ENCODE measurements at places on chromosomes 3 and 15. TPM values are rescaled to one million over a fixed set of nuclear protein-coding genes. Genes with fewer than 3 reads are reported as not detected.

DNA sequence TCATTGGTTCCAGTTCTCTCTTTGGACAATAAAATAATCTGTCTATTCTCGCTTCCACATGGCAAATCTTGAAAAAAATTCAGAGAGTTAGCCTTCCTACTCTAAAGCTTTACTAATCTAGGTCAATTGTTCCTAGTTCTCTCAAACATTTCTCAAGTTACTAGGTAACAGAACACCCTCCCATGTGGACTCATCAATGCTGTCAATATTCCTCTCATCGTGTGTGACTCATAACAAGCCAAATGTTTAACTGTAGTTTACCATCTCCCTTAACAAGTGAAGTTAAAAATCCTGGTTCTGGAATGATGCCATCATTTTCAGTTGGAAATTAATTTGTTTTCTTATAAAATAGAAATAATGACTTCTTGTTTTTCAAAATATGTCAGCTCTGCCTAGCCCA, 438.6 kb downstream of the ROBO1 start:
- DNase-seq: no peak

CLDN11 gene
- 0.42 TPM for polyA plus RNA-seq

DNA sequence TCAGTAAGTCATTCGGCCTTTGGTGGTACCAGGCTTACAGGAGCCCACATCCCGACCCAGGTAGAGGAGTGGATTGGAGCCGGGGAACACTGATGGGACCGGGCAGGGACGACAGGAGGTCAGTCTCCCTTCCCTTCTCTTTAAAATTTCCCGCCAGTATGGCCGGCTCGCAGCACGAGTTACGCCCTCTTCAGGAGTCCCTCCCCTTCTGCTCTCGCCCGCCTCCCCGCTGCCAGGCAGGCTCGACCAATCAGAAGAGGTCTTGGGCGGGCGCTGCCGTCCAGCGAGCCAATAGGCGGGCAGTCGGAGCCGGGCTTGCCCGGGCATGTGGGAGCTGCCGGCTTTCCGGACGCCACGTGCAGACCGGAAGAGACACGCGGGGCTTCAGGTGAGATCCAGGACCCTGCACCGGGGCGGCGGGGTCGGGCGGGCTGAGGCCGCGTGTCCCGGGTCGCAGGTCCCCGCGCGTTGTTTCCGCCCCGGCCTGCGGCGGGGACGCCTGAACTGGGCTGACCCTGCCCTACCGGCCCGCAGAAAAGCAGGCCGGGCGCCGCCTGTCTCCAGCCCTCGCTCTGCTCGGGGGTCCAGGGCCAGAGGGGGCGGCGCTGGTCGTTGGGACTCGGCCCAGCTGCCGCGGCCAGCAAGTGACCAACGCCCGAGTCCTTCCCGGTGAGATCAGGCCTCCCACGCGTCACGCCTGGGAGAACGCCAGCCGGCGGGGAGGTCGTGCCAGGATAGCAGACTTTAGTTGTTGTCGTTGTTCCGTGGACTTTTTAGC, at the start of gene AEN:
TSS of gene AEN (plus strand) at position 346 of the 778 bp plus-strand sequence. CDS start 4,870 bp downstream, outside the sequence.
- DNase-seq: peak; percentile 97

CCR2 gene
- not detected for polyA plus RNA-seq

MOBP gene
- polyA plus RNA-seq: not detected

LIPC gene
- polyA plus RNA-seq: 0.34 TPM

- no peak for DNase-seq
Observed at GRCh38 chr3:177035676-177036075, 161.6 kb downstream of the TBL1XR1 start.

GRCh38 chr3:14946739-14947099, 664 bp upstream of the NR2C2 start:
- peak; percentile 33 for DNase-seq

AMOTL2 gene
- polyA plus RNA-seq: 40.7 TPM

GRCh38 chr3:195896361-195897080, 11.8 kb downstream of the TNK2 start:
- DNase-seq: peak; percentile 44

DNA sequence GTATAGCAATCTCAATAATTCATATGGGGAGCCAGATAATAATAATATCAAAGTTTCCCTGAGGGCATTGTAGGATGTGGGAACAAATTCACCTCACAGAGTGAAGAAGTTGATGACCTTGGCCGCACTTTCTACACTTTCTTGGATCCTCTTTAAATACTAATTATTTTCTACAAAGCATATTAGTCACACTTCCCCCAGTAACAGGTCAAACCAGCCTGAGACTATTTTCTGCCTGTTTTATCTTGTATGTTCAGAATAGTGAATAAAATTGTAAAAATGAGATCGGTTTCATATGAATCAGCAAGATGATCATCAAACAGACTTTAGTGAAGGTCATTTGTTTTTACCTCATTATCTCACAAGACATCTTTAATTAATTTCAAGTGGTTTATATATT, 2.3 kb upstream of the OR5K3 start:
- DNase-seq: no peak

DNA sequence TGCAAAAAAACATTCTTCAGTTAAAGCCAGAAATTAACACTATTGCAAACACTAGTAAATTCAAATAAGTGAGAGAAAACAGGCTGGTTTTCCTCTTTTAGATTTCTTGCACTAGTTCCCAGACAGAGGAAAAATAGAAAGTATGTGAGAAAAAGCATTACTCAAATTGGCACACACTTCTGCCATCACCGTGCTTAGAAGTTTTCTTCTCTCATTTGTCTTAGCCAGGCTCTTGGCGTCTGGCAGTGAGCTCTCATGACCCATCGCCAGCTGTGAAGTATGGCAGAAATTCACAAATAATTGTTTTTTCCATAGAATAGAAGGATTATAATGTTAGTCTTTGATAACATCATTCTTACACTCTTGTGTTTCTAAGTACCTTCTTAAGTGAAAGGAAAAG, 515.9 kb downstream of the GBE1 start:
- DNase-seq: no peak

POU1F1 gene
- polyA plus RNA-seq: not detected

DNA sequence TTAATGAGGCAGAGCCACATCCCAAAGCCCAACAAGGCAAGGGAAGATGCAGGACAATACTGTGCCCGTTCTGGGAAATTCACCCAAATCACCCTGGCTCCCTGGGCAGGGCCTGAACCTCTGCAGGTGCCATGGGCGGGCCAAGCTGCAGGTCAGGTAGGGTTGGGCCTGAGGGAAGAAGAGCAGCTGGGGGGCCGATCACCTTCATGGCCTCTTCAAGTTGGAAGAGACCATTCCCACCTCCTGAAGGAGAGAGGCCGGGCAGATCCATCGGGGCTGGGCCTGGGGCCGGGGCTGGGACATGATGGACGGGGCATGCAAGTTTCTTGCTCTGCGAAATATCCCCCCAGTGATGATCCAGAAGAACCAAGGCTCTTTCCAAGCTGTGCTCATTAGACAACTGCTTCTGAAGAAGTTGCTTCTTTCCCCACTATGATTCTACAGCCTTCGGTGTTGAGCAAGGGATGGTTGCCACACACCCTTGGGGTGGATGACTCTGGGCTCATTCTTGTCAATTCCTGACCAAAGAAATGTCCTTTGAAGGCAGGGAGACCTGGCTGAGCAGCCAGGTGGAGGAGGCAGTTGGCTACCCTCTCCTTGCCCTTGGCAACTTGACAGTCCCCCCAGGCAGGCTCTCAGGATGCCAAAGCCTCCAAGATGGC, 38.2 kb downstream of the KLHL25 start:
- DNase-seq: no peak

DNA sequence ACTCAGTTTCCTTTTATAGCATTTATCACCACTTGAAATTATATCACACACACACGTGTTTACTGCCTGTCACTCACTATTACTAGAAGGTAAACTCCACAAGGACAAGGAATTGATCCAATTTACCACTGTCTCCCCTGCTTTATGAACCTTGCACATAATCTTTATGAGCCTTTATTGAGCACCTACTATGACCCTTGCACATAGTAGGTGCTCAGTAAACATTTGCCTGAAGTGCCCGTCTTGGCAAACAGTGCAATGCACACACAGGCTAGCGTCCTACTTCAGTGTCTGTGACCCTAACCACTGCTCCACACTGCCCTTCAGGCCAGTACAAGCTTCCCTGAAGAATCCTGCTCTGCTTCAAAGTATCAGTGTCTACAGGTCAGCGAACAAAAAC, 237.7 kb upstream of the TMC3 start:
- DNase-seq: no peak

C3orf52 gene
- 7.0 TPM for polyA plus RNA-seq

- no peak for DNase-seq
Observed at GRCh38 chr3:49902511-49903345, 945 bp downstream of the MST1R start.

PTH1R gene
- 0.76 TPM for polyA plus RNA-seq

DNA sequence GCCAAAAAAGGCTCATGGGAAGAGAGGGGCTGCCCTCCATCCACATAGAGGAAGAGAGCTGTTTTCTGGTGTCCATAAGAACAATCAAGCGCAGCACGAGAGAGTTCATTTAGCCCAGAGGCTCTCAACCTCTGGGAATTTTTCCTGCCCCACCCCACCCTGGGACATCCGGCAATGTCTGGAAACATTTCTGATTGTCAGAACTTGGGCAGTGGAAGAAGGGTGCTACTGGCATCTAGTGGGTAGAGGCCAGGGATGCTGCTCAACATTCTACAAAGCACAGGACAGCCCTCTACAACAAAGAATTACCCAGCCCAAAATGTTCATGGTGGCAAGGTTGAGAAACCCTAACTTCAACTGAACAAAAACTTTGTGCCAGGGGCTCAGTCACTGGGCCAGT, 92.9 kb downstream of the RAB11A start:
- no peak for DNase-seq

DNA sequence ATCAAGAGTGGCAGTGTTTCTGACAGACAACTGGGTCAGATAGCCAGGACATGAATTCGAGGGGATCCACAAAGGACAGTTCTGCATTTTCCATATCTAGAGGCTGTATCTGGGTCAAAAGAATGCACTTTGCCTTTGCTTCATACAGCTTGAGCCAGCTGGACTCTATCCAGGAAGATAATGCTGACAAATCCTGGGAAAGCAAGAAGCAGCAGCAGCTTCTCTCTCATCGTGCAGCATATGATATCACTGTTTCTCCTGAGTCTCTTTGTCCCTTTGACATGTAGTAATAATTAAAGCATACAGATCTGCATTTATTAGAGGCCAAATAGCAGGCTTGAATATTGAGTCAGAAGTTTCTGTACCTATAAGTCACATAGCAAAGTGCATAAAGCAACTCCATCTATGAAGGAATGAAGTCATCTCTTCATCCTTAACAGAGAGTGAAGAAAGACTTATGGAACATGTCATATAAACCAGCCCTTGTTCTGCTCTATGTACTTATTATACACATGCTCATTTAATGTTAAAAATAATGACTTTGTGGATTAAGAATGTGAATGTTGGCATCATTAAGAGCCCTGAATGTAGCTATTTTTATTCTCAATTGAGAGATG, 236.8 kb upstream of the GBE1 start:
- no peak for DNase-seq

DNA sequence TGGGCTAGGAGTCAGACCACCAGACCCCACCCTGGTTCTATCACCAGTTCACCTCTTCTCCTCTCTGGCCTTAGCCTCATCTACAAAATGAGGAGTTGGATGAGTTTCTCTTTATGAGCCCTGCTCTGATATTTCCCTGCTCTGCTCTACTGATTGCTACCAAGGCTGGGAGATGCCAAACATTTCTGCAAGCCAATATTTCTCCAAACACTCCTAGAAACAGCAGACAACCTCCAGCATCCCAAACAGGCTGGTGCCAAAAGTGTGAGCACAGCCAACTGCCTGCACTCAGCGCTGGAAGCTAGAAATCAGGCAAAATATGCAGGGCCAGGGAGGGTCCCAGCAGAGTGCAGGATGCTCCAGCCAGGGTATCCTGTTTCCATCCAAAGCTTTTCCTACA, 10.8 kb downstream of the DAPK2 start:
- DNase-seq: no peak

CD276 gene
- 30.3 TPM for polyA plus RNA-seq

DNA sequence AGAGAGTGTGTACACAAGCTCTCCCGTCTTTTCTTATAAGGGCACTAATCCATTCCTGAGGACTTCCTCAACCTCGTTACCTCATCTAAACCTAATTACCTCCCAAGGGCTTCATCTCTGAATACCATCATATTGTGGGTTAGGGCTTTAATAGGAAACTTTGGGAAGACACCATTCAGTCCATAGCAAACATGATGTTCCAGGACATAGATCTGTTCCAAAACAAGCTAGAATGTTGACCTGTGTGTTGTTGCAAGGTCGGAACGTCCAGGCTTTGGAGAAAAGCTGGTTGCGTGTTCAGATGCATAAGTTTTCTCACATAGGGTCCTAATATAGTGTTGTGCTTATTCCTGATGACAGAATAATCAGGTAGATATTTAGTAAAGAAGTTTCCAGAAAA, 9.7 kb upstream of the TMEM87A start:
- DNase-seq: no peak
